ENCODE measurements at places on chromosomes 16 and 17.
A peak's percentile ranks its signal among the peaks of the same experiment; 100 is the strongest.

- DNase-seq, result no peak
Measured at GRCh38 chr16:72666267-72666666, 381.7 kb downstream of the ZFHX3 start.

DNA sequence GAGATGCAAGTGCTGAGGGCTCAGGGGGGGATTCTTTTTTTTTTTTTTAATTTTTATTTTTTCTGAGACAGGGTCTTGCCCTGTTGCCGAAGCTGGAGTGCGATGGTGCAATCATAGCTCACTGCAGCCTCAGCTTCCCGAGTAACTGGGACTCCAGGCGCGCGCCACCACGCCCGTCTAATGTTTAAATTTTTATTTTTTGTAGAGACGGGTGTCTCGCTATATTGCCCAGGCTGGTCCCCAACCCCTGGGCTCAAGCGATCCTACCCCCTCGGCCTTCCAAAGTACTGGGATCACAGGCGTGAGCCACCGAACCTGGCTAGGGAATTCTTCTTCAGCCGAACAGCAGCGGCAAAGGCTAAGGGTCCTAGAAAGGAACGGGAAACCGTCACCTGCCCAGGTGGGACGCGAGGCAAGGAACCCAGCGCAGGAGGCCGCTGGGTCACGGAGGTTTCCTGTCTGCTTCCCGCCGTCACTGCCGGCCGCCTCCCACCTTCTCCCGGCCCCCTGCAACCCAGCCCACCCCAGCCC lies 13.3 kb upstream of the OR1F1 start:
- no peak for DNase-seq

- DNase-seq, result no peak
Measured at GRCh38 chr16:50154420-50154950, 1.4 kb downstream of the TENT4B start.

DNA sequence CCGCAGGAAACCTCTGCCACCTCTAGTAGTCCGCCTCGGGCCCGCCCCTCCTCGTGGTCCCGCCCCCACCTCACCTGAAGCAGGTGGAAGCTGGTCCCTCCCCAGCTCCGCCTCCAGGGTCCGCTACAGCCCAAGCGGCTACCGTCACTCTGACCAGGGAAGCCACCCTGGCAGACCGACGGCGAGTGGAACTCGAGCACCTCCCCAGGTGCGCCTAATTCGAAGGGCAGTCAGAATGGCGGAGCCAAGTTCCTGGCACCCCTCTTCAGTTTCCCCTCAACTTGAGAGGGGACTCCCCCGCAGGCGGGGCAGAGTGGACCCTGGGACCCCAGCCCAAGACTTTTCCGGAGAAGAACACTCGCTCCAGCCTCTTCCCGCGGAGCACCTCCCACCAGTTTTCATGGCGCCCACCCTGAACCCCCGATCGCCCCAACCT lies 507 bp downstream of the FHOD1 start:
- DNase-seq, result no peak

GRCh38 chr16:49335828-49336227 lies 37.8 kb upstream of the C16orf78 start:
- DNase-seq, result no peak

DNA sequence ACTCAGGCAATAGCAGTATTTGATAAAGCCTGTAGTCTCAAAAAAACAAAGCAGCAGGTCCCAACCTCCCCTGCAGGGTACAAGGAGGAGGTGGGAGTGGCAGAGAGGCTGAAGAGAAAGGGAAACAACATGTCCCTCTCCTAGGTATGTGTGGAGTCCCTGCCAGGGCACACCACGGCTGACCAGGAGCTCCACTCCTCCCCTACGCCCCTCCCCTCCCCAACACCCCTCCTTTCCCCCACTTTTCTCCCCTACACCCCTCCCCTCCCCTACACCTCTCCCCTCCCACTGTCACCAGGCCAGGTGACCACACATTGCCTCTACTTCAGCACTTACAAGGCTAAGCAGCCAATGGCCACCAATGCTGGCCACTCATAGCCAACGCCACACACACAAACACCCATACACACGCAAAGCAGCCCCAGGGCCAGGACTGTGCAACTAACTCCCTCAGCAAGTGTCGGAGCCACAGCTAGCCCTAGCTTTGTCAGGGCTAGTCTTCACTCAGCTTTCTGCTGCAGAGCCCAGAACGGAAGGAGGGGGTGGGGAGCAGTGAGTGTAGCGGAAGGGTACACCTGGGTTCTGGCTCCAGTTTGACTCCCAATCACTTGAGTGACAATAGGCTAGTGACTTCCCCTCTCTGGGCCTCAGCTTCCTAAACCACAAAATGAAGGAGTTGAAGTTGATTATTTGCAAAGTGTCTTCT lies 8.2 kb downstream of the CAVIN1 start:
- peak; percentile 62 for DNase-seq

DNA sequence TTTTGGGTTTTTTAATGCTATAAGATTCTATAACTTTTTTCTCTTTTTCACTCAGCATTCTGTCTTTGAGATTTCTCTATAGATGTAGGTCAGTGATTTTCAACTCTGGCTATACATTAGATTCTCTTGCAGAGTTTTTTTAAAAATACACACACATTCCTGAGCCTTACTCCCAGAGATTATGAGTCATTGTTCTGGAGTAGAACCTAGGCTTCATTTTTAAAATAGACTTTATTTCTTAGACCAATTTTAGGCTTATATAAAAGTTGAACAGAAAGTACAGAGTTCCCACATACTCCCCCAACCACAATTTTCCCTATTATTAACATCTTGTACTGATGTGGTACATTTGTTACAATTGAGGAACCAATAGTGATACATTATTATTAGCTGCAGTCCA lies 63.3 kb downstream of the CYB561 start:
- no peak for DNase-seq

DNA sequence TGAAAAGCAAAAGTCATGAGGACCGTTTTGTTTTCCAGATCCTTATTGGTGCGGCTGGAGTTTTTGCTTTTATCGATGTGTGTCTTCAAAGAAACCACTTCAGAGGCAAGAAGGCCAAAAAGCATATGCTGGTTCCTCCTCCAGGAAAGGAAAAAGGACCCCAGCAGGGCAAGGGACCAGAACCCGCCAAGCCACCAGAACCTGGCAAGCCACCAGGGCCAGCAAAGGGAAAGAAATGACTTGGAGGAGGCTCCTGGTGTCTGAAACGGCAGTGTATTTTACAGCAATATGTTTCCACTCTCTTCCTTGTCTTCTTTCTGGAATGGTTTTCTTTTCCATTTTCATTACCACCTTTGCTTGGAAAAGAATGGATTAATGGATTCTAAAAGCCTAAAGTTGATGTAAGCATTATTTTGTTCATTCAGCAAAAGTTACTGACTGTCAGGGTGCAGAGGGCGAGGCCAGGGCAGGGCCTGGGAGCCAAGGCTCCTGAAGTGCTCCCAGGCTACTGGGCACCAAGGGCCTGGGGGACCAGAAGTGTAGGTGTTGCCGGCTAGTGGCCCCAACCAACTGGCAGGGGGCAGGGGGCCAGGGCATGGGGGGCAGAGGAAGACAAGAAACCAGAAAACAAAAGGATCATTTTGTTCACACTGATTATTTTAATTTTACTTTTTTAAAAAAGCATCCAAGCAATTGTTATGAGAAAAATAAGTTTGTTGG lies 8.8 kb downstream of the CMTM2 start:
- no peak for DNase-seq

- no peak for DNase-seq
Measured at GRCh38 chr16:57093666-57094564, 1.5 kb downstream of the CPNE2 start.

GRCh38 chr17:74702116-74702871 lies 10.4 kb downstream of the CD300LF start:
- DNase-seq, result no peak

DNA sequence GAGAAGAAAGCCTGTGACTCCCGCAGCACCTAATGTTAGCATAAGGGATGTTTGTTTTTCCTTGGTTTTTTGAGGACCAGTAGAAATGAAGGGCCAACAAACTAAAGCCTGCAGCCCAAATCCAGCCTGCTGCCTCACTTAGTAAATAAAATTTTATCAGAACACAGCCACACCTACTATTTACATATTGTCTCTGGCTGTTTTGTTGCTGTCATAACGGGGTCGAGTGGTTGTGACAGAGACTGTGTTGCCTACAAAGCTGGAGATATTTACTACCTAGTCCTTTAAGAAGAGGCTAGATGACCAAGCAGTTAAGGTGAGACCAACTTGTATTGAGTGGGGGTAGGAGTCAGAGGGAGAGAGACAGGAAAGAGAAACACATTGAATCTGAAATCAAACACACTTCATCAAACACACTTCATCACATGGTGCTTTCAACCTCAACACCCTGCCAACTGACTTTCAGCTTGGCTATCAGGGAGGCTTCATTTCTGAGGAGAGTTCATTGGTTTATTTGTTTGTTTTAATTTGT lies 546.3 kb upstream of the CDH11 start:
- DNase-seq, result no peak

DNA sequence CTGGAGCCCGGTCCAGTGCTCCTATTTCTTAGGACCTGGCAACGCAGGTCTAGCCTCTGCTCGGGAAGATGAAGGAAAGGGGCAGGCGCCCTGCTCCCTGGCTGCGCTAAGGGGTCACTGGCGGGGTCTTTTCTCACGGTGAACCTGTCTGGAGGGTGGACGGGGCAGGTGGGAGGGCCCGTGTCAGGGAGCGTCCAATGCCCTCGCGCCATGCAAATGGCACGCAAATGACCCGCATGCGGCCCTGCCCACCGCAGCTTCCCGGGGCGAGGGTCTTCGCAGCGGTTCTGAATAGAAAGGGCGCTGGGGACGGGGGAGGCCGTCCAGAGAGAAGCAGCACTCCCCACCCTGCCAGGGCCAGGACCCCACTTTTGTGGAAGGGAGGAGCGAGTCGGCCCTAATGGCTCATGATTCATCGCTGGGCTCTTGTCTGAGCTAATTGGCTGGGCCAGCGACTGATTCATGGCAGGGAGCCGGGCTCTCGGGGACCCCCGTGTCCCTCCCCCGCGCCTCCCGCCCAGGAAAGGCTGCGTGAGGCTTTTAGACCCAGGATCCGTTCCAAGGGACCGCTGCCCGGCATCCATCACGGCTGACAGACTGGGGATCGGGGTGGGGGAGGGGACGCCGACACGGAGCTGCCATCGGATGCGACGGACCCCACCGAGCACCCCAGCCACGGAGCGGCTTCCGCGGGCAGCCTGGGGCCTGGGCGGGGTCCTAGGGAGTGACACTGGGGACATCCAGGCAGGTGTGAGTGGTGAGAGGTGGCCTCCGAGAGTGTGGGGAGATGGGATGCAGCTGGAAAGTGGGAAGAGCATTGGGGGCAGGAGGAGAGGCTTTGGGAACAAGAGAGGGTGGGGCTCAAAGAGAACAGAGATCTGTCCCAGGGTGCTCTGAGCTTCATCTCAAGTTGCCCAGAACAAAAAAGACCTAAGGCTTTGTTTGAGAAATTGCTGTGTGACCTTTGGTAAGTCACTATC lies 25.0 kb upstream of the NGFR start:
- DNase-seq, result no peak

DNA sequence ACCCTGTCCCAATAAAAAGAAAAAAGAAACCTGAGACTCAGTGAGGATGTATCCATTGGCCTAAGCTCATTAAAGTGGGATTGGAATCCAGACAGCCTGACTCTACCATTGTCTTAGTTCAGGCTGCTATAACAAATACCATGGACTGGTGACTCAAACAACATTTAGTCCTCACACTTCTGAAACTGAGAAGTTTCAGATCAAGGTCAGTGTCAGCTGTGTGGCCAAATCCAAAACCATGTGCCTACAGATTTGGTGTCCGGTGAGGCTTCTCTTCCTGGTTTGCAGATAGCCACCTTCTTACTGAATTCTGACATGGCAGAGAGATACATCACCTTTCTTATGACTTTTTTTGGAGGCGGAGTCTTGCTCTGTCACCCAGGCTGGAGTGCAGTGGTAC lies 53.3 kb upstream of the KDM8 start:
- no peak for DNase-seq

DNA sequence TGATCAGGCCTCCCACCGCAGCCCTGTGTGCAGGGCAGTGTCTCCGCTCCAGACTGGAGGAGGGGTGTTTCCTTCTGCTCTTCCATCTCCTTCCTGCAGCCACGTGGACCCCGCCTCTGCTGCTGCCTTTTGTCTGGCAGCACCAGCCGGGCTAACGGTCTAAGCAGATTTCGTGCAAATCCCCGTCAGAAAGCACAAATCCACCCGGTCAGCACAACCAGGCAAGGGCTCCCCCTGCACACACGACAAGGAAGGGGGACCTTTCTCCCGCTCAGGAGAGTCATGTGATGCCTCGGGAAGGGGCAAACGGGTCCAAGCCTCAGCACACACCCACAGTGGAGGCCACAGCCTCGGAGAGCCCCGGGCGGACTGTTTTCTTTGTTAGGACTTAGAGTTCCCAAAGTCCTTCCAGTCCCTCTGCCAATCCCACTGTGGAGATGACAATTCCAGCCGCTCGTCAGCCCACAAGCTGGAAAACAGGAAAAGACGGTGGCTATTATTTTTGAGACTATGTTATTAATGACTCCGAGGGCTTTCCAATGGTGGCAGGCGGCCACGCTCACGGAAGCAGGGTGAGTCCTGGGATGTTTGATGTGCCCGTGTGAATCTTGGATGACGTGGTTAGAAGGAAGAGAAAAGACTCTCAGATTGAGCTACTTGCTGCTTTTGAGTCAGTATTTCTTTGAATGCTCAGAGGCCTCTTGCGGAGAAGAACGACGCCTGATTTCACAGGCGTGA lies 22.5 kb upstream of the MEAK7 start:
- DNase-seq, result no peak

DNA sequence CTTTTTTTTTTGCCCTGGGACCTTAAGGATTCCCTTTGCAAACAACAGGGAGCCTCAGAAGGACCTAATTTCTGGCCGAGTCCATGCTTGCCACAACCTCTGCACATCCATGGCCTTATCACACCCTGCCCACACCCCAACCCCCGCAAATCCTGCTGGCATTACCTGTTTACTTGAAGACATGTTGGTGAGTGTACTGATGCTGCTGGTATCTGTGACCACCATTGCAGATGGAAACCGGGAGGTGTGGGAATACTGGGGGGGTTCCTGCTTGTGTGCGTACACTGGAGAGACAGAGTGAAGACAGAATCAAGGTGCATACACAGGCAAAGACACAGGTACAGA lies 46.0 kb downstream of the HNF1B start:
- no peak for DNase-seq

GRCh38 chr17:46071796-46072195 lies 72.7 kb downstream of the STH start:
- no peak for DNase-seq

DNA sequence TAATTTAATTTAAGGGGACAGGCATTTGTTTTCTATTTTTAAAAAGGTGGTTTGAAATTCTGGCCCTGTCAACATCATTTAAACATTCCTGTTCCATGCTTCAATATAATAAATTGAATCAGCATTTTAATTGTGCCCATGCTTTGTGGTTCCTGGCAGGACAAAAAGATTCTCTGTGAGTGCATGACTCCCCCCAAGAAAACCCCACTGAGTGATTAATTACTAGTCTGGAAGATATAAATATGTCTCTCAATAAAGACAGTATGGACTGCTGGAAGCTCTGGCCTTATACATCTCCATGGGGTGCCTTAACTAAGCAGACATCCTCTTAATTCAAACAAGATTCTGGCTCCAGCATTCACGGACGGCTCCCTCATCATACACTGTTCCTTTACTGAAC lies 95.0 kb upstream of the PSMD7 start:
- DNase-seq, result no peak

- DNase-seq, result peak; percentile 47
Measured at GRCh38 chr16:50326835-50327465, 41.8 kb downstream of the BRD7 start.

- DNase-seq, result no peak
Measured at GRCh38 chr17:4329838-4330237, 36.6 kb downstream of the UBE2G1 start.

GRCh38 chr16:82240111-82240510 lies 70.1 kb upstream of the MPHOSPH6 start:
- no peak for DNase-seq

- no peak for DNase-seq
Measured at GRCh38 chr16:70703041-70703834, 17.4 kb upstream of the MTSS2 start.

- no peak for DNase-seq
Measured at GRCh38 chr17:17495536-17496188, 533 bp downstream of the RASD1 start.

Measured in stimulated activated CD4-positive, alpha-beta T cell treated with anti-CD3 and anti-CD28 coated beads, Interleukin-2, amount 100 ng/mL, for 4 hours (primary cell).